ENCODE measurements at places on chromosomes 13 and 19.

DNA sequence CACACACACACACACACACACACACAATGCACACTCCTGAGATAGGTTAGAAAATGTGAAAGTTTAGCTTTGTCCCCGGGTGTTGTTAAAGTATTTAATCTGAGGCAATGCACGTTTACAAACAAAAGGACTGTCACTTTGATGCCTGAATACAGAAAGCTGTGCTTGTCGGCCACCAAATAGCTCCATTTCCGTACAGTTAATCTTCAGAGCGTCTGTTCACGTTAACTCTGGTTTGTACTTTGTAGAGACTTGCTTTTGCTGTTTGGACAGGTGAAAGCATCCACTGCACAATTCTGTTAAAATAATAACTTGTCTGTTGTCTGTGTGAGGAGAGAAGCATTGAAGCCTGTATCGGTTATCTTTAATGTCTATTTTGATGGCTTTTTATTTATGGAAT is 267.8 kb downstream of the FGF9 start:
- DNase-seq: no peak

- no peak for DNase-seq
Observed at GRCh38 chr13:36310417-36311108, 12.9 kb upstream of the CCDC169 start.

DNA sequence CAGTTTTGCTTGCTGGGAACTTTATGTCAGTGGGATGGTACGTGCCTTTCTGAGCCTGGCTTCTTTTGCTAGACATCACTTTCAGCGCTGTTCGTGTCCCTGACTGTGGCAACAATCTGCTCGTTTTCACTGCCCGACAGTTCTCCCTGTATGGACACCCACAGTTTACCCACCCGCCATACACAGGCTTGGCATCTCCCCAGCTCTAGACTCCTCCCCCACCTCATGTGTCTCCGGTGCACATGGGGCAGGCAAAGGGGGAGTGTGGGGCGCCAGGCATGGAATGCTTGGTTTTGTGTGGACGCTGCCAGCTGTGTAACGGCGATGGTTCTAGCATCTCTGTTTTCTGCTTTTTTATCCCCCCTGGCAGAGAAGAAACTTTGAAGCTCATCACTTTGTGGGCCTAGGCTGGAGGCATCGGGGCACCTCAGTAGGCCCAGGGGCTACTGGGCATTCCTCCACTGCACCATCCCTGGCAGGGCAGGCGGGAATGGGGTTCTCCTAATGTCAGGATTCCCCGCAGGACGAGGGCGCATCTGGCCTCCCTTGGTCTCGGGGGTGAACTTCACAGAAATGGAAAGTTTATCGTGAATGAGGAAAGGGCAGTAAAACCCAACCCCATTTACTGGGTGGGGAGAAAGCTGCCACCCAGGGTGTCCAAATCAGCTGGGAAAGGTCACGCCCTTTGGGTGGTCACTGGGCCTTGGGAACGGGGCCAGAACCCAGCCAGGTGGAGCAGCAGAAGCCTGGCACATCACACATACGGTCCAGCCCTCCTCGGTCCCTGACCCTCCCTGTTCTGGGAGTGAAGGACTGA is 60.8 kb downstream of the CEBPG start:
- no peak for DNase-seq

DNA sequence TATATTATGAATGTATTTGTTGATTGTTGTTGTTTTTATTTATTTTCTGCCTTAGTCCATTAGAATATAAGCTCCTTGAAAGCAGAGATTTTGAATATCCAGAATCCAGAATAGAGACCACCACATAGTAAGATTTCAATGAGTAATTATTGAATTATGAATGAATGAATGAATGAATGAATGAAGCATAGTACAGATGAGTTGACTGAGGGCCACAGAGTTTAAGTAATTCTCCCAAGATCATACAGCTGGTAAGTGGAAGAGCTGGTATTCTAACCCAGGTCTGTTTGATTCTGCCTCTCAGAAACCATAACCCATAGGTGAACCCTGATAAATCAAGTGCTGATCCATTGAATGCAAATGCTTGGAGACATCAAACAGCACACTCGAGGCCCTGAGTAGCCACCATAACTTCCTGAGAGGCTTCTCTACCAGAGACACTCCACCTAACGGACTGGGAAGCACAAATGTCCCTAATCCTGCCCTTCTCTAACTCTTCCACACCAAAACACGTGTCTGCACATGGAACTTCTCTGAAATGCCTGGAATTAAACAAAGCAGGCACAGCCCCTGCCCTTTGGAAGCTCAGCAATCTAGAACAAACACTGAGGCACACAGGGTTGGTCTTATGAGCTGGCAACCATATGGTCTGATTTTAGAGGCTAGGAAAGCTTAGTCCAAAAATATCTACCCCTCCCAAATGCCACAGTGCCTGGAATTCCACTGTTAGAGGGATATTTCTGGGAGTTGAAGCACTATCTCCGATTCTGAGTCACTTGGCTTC is 190.1 kb downstream of the FOXO1 start:
- no peak for DNase-seq

- no peak for DNase-seq
Observed at GRCh38 chr13:76812206-76812897, 73.9 kb downstream of the KCTD12 start.

Measured in activated T-helper 1 cell treated with anti-CD3 and anti-CD28 coated beads, Interleukin-2, amount 50 U/mL, for 16 hours (primary cell).